Vagina (tissue), 2 donors: ENCODE measurements at places on chromosomes 1 and 21.

DNA sequence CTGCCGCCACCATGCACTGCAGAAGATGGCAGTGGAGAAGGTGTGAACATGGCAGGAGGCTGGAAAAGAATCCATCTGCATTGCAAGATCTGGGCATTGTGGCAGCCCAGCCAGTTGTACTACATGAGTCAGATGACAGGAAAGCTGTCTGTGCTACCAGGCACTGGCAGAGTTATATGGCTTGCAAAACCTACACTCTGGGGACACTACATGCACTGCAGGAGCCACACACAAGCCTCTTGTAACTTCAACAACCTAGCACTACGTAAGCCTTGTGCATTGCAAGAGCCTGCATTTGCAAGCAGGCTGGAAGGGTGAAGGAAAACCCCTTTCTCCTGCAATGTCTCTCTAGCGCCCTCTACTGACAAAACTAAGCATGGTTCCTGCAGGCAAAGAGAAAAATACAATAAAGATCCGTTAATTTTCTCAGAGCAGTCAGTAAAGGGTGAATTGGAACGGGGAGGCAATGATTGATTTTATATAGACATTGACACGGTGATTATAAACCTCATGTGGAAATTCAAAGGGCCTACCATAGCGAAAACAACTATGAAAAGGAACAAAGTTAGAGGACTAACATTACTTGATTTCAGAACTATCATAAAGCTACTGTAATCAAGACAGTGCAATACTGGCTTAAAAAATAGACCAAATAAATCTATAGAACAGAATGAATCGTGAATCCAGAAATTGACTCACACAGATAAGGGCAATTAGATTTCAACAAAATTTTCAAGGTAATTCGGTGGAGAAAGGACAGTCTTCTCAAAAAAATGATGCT is 26.2 kb upstream of the DYNLT5 start:
- DNase-seq, result no peak

GRCh38 chr1:64474665-64475439 is 4.9 kb downstream of the CACHD1 start:
- no peak for DNase-seq

DNA sequence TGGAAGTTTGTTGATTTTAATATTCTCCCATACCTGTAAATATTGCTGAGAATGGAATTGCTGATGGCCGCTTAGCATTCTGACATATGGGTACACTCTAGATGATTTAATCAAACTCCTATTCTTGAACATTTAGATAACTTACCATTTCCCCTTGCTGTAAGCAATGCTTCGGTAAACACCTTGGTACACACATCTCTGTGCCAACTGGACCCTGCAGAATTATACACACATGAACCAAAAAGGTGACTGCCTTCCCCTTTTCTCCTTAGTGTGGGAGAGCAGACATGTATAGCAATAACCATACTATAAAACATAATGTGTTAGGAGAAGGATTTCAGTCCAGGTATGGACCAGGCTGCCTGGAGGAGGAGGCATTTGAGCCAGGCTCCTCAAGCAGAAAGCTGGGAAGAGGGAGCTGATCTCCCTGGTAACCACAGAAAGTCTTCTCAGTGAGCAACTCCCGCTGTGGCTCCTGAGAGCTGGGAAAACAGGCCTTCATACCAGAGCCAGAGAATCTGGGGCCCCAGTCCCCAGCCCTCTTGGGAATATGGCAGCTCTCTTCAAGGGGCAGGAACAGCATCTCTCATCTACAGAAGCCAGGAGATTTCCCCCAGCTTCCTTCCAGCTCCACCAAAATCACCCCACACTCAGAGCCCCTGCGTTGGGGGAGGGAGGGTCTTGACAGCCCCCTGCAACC is 33.9 kb upstream of the CSF1 start:
- no peak for DNase-seq

DNA sequence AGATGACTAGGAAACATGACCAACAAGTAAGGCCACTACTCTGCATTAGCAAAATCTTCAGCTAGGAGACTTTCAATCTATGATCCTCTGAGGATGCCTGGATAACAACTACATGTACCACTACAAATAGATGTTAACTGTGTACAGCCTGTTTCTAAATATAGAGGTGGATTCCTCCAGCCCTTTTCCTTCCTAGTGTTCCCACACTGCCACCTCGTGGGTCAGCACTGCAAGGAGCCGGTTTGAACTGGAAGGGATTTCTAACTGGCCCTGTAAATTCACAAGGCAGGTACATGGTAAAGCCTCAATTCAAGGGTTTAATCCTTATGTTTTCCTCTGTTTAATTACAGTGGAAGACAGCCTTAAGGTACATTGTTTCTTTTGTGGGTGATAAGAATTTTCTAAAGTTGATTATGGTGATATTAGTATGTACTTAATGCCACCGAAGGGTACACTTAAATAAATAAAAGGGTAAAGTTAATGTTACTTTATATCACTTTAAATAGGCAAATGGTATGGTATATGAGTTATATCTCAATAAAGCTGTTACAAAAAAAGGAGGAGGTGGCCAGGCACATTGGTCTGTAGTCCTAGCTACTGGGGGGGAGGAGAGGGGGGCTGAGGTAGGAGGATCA is 14.4 kb downstream of the SMYD3 start:
- no peak for DNase-seq

GRCh38 chr1:17465228-17465627 is 25.8 kb upstream of the RCC2 start:
- no peak for DNase-seq
